ENCODE measurements at places on chromosomes 1 and 21.

DNA sequence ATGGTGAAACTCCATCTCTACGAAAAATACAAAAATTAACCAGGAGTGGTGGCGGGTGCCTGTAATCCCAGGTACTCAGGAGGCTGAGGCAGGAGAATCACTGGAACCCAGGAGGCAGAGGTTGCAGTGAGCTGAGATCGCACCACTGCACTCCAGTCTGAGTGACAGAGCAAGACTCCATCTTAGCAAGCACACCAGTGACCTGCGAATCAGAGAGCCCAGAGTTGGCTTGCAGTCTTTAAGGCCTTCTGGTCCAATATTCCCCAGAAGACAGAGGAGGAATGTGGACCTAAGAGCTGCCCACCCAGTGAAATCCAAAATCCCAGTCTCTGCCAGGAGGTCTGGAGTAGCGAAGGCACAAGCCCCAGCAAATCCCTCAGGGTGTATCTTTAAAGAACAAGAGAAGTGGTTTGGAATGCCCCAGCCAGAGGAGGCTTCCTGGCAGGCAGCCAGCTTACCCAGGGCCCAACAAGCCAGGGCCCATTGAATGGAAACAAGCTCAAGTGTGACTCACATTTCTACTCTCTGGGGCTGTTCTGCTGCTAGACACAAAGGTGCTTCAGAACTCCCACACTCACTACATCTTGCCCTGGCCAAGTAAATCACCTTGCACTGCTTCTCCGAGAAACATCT lies 23.9 kb downstream of the GPR161 start:
- DNase-seq: no peak

- DNase-seq: no peak
Observed at GRCh38 chr1:5938101-5938646, 54.1 kb downstream of the NPHP4 start.

DNA sequence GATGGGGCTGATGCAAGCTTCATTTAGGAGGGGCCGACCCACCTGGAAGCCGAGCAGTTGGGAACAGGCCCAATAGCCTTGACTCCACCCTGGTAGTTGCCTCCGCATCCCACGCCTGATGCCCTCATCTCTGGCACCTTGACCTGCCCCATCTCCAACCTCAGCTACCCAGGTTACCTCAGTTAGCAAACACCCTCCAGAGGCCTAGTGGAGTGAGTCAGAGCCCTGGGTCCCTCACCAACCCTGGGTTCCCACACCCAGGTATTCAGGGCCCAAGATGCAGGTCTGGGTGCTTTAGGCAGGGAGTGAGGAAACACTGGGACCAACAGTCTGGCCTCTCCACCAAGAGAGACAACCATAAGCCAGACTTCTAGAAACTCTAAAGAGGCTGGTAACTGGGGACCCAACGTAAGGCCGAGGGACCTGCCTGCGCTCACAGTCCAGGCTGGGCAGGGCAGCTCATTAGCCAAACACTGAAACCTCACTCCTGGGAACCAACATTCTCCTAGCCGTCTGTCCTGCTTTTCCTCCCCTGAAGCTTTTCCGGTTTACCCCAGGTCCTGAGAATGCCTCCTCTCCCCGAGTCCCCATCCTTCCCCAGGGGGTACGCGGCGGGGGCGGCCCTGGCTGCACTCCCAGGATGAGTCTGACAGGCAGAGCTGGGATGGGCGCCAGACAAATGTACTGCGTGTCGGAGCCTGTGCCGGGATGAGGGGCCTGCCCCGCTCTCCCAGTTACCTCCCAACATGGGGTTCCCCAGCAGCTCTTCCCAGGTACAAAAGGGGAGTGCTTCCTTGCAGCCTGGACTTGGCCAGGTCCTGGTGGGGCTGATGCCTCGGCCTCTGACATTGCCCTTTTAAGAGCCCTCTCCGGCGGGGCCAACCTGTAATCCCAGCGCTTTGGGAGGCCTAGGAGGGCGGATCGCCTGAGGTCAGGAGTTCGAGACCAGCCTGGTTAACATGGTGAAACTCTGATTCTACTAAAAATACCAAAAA lies 8.9 kb upstream of the CELSR2 start:
- no peak for DNase-seq

DNA sequence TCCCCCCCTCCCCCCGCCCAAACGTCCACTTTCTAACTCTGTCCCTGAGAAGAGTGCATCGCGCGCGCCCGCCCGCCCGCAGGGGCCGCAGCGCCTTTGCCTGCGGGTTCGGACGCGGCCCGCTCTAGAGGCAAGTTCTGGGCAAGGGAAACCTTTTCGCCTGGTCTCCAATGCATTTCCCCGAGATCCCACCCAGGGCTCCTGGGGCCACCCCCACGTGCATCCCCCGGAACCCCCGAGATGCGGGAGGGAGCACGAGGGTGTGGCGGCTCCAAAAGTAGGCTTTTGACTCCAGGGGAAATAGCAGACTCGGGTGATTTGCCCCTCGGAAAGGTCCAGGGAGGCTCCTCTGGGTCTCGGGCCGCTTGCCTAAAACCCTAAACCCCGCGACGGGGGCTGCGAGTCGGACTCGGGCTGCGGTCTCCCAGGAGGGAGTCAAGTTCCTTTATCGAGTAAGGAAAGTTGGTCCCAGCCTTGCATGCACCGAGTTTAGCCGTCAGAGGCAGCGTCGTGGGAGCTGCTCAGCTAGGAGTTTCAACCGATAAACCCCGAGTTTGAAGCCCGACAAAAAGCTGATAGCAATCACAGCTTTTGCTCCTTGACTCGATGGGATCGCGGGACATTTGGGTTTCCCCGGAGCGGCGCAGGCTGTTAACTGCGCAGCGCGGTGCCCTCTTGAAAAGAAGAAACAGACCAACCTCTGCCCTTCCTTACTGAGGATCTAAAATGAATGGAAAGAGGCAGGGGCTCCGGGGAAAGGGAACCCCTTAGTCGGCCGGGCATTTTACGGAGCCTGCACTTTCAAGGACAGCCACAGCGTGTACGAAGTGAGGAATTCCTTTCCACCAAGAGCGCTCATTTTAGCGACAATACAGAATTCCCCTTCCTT lies 158.1 kb downstream of the RUNX1 start:
- no peak for DNase-seq

- no peak for DNase-seq
Observed at GRCh38 chr21:23522751-23523150, 2084.5 kb downstream of the MRPL39 start.

GRCh38 chr21:25845729-25846256 lies 111.0 kb downstream of the GABPA start:
- no peak for DNase-seq

DNA sequence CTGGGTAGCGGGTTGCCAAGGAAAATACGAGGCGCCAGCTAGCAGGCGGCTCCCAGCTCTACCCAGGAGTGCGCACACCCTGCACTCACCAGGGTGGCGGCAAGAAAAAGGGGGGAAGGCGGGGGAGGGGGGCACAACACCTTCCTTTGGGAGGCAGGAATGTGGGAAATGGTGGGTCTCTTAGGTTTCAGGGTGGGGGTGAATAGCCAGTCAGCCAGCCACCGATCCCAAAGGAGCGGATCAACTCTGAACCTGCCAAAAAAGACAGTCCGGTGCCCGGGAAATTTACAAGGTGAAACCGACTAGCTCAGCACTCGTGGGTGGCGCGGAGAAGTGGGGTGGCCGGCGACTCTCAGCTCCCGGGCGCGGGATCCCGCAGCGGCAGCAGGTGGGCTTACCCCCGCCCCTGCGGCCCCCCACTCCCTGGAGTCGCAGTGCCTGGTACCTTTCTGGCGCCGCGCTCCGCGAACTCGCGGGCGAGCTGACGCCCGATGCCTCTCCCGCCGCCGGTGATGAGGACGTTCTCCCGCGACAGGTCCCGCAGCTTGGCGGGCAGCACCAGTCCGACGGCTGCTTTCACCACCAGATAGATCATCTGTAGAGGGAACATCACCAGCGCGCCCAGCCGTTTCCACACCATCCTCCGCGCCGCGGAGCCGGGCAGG lies 1.2 kb downstream of the DHRS3 start:
- DNase-seq: no peak

DNA sequence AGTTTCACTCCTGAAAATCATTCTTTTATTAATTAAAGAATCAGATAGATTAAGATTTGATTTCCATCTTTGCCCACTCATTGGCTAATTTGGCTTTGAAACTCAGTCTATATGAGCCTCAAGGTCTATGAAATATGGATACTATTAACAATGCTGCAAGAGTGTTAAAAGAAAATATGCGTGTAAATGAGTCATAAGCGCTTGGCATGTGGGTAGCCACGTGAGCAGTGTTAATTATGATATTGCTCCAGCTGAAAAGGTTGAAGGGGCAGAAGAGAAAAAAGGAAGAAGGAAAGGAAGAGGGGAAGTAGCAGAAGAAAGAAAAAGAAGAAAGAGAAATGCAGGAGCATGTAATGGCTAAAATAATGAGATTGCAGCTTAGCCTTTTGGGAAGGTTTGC lies 151.4 kb downstream of the CHRM3 start:
- no peak for DNase-seq

DNA sequence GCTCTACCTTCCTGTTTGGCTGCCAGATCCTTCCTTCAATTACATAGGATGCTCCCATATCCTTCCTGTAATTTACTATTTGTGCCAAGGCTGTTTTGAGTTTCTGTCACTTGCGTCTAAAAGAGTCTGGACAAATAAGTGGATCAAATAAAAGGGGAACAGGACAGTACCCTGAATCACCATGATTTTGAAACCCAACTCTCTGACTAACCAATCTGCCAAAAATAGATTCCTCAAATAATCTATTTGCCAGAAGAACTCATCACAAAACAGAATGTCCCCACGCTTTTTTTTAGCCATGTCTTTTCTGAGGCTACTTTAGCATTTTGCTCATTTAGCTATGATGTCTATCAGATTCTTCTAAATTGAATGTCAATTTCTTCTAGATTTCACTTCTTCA lies 392.6 kb downstream of the NTNG1 start:
- DNase-seq: no peak

DNA sequence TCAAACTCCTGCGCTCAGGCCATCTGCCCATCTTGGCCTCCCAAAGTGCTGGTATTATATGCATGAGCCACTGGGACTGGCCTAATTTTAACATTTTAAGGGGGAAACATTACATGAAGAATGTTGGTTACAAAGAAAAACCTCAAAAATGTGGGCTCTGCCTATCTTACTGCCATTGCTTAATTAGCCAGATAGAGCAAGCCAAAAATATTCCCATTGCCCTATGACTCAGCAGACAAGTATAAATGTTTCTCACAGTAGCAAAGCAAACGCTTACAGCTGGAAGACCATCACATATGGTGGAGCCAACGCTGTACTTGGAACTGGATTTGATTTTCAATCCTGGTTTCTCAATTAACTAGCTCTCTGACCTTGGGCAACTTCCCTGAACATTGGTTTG lies 502.0 kb downstream of the SMYD3 start:
- DNase-seq: no peak

All from stimulated activated CD4-positive, alpha-beta T cell treated with anti-CD3 and anti-CD28 coated beads, Interleukin-1b, Interleukin-23, amount 100 ng/mL, for 1 hour (primary cell).